Activated T-cell treated with anti-CD3 and anti-CD28 coated beads, Interleukin-2, amount 50 U/mL, for 48 hours (primary cell): ENCODE measurements at places on chromosomes 13 and 19.

GRCh38 chr19:47402504-47402903, 16.8 kb downstream of the MEIS3 start:
- DNase-seq = no peak

DNA sequence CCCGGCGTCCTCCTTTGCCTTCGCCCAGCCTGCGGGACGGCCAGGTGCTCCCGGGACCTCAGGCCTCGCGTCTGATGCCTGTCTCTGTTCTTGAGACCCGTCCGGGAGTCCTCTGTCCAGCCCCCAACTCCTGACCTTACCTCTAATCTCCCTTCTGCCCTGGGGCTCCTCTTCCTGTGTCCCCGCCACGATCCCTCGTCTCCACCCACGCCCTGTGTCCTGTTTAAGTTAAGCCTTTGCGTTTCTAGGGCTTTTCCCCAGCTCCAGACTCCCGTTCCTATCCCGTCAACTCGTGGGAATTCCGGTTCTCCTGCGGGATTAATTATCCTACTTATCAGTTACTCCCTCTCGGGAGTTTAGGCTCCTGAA, 686 bp downstream of the LENG8 start:
- DNase-seq = no peak

GRCh38 chr13:110394371-110394841, 87.3 kb downstream of the COL4A2 start:
- DNase-seq = no peak

- no peak for DNase-seq
Observed at GRCh38 chr13:113597391-113598080, 13.0 kb downstream of the TFDP1 start.

- no peak for DNase-seq
Observed at GRCh38 chr19:15640294-15640903, at the start of gene CYP4F3. TSS of gene CYP4F3 (plus strand) at chr19:15640897. CDS start at chr19:15641416, 519 bp downstream.
